ENCODE measurements at places on chromosomes 1 and 21.

DNA sequence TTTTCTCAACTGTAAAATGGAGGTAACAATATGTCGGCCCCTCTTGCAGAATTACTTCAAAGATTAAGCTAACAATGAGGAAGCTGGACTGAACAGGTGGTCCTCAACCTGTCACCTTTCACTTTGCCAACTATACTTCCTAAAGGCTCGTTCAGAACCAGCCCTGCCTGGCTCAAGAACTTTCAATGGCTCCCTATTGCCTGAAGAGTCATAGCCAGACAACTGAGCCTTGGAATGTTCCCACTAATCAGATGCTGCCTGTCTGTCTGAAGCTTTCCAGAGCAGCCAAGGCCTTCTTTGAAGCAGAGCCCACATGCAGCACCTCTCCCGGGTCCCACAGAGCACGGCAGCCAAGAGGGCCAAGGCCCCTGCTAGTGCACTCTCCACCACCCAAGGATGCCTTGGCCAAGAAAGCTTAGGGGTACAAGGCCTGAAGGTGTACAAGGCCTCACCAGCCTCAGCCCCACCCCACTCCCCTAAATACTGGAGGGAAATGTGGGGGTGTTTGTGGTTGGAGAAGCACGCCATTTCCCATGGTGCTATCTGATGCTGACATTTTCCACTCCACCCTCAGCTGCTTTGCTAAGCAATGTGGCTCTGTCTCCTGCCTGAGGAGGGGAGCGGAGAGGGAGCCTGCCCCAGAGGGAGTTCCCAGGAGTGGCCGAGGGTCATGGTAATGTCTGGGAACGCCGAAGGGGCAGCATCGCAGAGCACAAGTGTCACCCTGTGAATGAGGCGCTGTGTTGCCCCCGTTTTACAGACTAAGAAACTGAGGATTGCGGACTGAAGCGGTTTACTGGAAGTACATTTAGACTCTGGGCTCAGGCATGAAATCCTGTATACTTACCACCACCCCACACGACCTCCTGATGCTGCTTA is 8.2 kb upstream of the LAPTM5 start:
- no peak overlapping the region for H3K4me3 ChIP-seq
- peaks cover 35% of the 10 kb centered on the region for H3K4me1 ChIP-seq
- no peak overlapping the region for H3K27ac ChIP-seq

DNA sequence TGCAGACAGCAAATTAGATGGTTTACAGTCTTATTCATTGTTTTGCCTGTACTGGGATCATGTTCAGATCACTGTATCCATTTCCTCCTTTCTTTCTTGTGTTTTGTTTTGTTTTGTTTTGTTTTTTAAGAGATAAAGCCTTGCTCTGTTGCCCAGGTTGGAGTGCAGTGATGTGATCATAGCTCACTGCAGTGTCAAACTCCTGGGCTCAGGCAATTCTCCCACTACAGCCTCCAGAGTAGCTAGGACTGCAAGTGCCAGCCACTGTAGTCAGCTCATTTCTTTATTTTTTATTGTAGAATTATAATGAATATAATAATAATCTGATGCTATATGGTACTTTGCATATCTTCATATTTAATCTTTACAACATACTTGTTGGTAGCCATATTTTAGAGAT is 403.7 kb upstream of the B3GALT2 start:
- no peak overlapping the region for H3K4me3 ChIP-seq
- H3K4me1 ChIP-seq: peaks cover 5% of the 10 kb centered on the region
- H3K27ac ChIP-seq: no peak overlapping the region
- no peaks in the 10 kb centered on the region for H3K27me3 ChIP-seq

DNA sequence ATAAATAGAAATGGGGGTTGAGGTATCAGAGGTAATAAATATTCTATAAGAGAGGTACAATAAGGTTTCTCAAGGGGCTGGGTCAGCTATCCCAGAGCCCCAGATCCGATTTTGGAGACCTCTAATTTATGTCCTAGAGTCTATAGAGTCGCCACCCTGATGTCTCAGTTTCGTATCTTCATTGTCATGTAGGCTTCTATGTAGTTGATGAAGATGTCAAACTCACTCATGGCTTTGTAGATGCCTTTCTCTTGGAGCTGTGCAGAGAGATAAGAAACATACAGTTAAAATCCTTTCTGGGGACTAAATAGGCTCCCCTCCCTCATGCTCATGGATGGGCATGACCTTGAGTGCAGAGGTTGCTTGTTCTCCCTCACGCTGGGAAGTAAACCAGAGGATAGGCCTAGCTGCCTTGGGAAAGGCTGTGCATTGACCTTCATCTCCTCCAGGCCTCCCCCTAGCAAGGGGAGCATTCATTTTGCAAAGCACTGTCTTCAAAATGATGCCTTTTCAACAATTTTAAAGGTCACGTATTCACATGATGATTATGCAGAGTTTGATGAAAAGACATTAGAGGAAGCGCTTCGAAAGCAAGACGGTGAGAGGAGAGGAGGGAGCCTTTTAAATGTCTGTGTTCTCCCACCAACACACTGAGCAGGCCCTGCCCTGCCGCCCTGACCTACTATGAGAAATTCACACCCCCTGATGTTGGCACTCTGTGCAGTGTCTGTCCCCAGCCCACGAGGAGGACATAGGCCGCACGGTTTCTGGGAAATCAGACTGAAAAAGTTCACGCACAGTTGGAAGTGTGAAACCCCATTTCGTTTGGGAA is 1.9 kb upstream of the IL19 start:
- no peak for DNase-seq
- no peaks in the 10 kb centered on the region for H3K4me1 ChIP-seq
- no peak overlapping the region for H3K27ac ChIP-seq
- H3K36me3 ChIP-seq: no peaks in the 10 kb centered on the region

- peak within 1 kb of the TSS; percentile 100 for H3K4me3 ChIP-seq
- peak within 1 kb of the TSS; percentile 91 for H3K27ac ChIP-seq
- no peaks in the 10 kb centered on the region for H3K36me3 ChIP-seq
- H3K27me3 ChIP-seq: no peaks in the 10 kb centered on the region
These were observed at the start of gene ATP5IF1 for GRCh38 chr1:28235755-28236655. TSS of gene ATP5IF1 (plus strand) at chr1:28236124. CDS start at chr1:28236184, 60 bp downstream.

- no peaks in the 10 kb centered on the region for H3K36me3 ChIP-seq
- H3K4me3 ChIP-seq: no peak overlapping the region
- DNase-seq: no peak
- peaks cover 5% of the 10 kb centered on the region for H3K4me1 ChIP-seq
- peaks cover 7% of the 10 kb centered on the region for H3K27me3 ChIP-seq
These were observed 40.3 kb downstream of the PRRX1 start for GRCh38 chr1:170704256-170704655.
